ENCODE measurements at places on chromosomes 2 and 18. TPM values are rescaled to one million over a fixed set of nuclear protein-coding genes. Genes with fewer than 3 reads are reported as not detected.

DNA sequence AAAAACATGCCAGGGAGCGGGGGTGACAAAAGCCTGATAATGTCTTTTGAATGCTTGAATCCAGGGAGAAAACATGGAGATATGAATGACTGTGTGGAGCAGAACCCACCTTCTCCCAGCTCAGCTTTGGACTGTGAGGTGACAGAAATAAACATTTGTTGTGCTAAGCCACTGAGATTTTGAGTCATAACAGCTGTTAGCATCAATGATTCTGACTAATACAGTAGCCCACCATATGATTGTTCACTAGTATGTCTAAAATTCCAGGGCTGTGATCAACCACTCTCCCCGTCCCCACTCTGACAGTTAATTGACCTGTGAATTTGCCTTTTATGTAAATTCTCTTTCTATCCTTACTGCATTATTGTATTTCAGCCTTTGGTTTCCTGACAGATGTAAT is 69.1 kb downstream of the PDK1 start:
- no peaks in the 10 kb centered on the region for H3K27me3 ChIP-seq
- H3K4me1 ChIP-seq, result no peaks in the 10 kb centered on the region
- no peak for DNase-seq
- no peak overlapping the region for H3K27ac ChIP-seq

- H3K4me3 ChIP-seq, result no peak overlapping the region
- no peaks in the 10 kb centered on the region for H3K36me3 ChIP-seq
- no peaks in the 10 kb centered on the region for H3K4me1 ChIP-seq
- no peak overlapping the region for H3K27ac ChIP-seq
- H3K27me3 ChIP-seq, result peaks cover 11% of the 10 kb centered on the region
These were observed 127.6 kb upstream of the ITGA6 start for GRCh38 chr2:172299741-172300140.

GRCh38 chr18:78828131-78828530 is 151.5 kb upstream of the SALL3 start:
- peaks cover 3% of the 10 kb centered on the region for H3K27me3 ChIP-seq
- no peaks in the 10 kb centered on the region for H3K4me1 ChIP-seq
- H3K36me3 ChIP-seq, result no peaks in the 10 kb centered on the region
- DNase-seq, result no peak
- H3K27ac ChIP-seq, result no peak overlapping the region

GRCh38 chr2:174484573-174484972 is 2.3 kb downstream of the GPR155 start:
- H3K36me3 ChIP-seq, result peaks cover 14% of the 10 kb centered on the region
- peak overlapping the region; percentile 38 for H3K27ac ChIP-seq
- DNase-seq, result peak; percentile 52
- no peaks in the 10 kb centered on the region for H3K27me3 ChIP-seq
- H3K4me3 ChIP-seq, result peak overlapping the region; percentile 93

TMEM185B gene
- total RNA-seq, result 19.7 TPM
